ENCODE measurements at places on chromosomes 1 and 21. TPM values are rescaled to one million over a fixed set of nuclear protein-coding genes. Genes with fewer than 3 reads are reported as not detected.

PEX11B gene
- 29.4 TPM for polyA plus RNA-seq

HES2 gene
- not detected for polyA plus RNA-seq

PRUNE1 gene
- 12.4 TPM for polyA plus RNA-seq

INKA2 gene
- 3.7 TPM for polyA plus RNA-seq

SELP gene
- 1.3 TPM for polyA plus RNA-seq

All from psoas muscle (tissue), 8 donors.